ENCODE measurements at places on chromosomes 4 and X. TPM values are rescaled to one million over a fixed set of nuclear protein-coding genes. Genes with fewer than 3 reads are reported as not detected.

PNMA6F gene
- total RNA-seq = not detected

GRIA2 gene
- not detected for total RNA-seq

UBL4A gene
- total RNA-seq = 40.3 TPM

UPF3B gene
- 1.5 TPM for total RNA-seq

FMR1NB gene
- not detected for total RNA-seq
